ENCODE measurements at places on chromosomes 2 and 18.

DNA sequence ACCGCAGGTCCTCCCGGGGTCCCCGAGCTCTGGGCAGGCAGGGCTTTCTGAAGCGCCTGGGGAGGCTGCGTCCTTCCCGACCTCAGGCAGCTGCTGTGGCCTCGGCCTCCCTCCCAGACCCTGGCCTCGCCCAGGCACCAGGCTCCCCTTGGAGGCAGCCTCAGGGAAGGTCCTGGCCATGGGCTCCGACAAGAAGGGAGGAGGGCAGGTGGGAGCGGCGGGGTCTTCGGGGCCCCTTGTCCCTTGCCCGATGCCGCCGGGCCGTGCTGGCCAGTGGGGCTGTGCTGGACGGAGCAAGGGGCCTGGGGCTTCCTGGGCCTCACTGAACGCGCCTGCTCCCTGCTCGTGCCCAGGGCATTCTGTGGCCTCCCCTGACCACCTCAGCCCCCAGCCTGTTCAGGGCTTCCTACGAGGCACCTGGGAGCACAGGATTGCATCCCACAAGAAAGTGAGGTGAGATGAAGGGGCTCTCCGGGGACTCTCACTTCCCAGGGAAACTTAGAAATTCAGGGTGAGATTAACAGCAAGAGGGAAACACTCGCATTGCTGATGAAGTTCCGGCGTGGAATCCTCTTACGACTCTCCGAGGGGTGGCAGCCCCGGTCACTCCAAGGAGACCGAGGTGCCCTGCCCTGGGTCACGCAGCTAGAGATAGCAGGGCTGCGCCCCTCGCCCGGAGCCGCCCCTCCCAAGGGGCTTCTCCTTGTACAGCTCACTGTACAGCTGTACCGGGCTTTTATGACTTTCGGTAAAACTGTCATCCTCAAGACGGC, 778 bp downstream of the MFSD2B start:
- no peak for DNase-seq

DNA sequence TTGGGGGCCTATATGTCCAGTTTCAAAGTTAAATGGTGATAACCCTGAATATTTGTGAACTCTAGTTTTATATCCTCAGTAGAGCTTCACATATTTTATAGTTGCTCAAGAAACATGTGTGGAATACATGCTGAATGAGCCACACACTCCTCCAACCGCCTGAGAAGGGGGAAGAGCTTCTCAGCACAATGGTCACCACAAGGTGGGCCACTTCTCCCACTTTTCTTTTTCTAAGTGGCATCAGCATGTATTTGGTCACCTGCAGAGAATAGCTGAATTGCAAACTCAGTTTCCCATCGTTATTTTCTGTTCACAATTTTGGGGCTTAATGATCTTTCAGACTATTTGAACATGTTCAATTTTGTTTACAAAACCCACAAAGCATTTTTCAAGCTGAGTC, 340.5 kb downstream of the PARD3B start:
- no peak for DNase-seq

GRCh38 chr2:67600946-67601345, 203.8 kb downstream of the ETAA1 start:
- no peak for DNase-seq

DNA sequence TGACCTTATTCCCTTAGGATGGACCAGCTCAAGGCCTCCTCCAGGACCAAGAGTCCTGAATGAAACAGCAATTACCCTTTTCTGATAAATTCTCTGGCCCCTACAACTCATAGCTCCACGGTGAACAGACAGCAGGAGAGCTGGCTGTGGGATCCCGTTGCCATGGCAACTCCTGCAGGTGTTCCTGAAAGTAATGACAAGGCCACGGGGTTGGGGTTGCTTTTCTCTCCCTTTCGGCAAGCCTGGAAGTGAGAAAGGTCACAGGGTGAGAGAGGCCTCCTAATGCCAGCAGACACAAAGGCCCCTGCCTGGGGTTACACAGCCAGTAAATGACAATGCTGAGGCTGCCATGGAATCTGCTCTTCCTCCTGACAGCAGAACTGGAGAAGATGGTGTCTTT, 403.0 kb downstream of the NBAS start:
- no peak for DNase-seq

GRCh38 chr2:5691985-5692529, at the start of gene SOX11:
SOX11 (plus strand) TSS chr2:5692384; CDS start chr2:5692722, 338 bp downstream.
- no peak for DNase-seq

GRCh38 chr2:136019825-136020224, 34.4 kb upstream of the DARS1 start:
- no peak for DNase-seq

GRCh38 chr2:148828941-148829340, 46.1 kb upstream of the KIF5C start:
- DNase-seq = no peak

DNA sequence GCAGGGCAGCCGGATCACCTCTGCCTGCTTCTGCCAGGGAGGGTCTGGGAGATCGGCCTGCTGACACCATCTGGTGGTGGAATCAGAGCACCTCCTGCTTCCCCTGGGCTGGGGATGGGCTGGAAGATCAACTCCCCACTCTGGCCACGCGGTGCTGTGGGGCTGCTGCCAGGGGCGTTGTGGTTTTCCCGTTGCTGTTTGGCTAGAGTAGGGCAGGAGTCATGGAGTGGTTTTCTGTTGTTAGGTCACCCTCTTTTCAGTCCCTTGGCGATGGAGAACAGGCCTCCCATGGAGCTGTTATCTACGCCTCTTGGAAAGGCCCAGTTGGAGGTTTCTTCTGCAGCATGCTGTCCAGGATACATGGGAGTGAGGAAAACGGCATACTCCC, 15.2 kb downstream of the BCL2L11 start:
- no peak for DNase-seq

- DNase-seq = no peak
Measured at GRCh38 chr2:164473021-164473420, 148.3 kb downstream of the GRB14 start.

GRCh38 chr18:5297597-5297996, 2.1 kb upstream of the ZBTB14 start:
- no peak for DNase-seq

DNA sequence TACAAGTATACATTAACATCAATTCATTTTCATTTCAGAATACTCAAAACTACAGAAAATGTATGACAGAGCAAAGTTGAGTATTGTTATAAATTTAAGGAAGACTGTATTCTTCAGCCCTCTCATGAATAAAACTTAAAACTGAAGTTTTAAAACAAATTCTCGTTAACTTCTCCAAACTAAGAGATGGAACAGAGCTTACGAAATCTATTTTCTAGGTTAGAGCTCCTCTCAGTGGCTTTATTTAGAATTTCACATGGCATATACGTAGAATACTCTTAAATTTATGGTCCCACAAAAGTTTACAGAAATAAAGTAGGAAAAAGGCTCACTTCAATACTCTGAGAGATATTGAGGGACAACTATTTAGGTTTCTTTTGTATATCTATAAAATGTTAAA, 612.1 kb downstream of the KCNJ3 start:
- DNase-seq = no peak

DNA sequence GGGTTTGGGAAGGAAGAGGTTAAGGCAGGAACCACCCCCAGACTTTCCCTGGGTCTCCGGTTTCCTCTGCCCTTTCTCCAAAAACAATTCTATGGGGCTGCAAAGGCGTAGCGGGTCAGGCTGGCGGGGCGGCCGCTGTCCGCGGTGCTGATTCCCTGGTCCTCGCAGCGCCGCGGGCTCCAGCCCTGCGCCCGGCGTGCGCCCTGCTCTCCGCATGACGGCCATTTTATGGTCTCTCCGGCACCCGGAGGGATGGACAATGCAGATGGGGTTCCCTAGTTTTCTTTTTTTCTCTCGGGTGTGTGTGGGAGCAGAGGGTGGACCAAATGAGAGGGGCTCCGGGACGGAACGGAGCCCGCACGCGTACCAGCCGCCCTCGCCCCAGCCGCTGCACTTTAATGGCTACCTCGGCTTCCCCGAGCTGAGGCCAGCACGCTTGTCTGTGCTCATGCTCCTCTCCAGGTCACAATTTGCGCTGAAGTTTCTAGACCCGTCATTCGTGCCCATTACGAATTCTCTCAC, 1.6 kb downstream of the ST8SIA3 start:
- DNase-seq = no peak

GRCh38 chr18:2326999-2327398, 244.3 kb downstream of the METTL4 start:
- no peak for DNase-seq

- no peak for DNase-seq
Measured at GRCh38 chr2:54259413-54260240, 3.6 kb upstream of the TSPYL6 start.

- DNase-seq = no peak
Measured at GRCh38 chr2:119241205-119241532, 17.5 kb downstream of the STEAP3 start.

DNA sequence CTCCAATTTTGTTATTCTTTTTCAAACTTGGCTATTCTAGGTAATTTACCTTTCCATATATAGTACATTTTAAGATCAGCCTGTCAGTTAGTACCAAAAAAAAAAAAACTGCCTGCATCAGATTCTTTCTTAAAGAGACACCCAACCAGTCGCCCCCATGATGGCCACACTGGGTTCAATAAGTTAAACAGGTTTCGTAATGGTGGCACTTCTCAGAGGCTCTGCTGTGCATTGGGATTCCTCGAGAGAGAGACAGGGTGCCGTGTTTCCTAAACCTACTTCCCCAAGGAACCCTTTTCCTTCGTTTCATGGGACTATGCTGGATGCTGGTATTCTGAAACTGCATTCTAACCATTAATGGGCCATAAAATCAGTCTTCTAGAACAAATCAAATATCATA, 37.4 kb downstream of the MYO7B start:
- DNase-seq = no peak

DNA sequence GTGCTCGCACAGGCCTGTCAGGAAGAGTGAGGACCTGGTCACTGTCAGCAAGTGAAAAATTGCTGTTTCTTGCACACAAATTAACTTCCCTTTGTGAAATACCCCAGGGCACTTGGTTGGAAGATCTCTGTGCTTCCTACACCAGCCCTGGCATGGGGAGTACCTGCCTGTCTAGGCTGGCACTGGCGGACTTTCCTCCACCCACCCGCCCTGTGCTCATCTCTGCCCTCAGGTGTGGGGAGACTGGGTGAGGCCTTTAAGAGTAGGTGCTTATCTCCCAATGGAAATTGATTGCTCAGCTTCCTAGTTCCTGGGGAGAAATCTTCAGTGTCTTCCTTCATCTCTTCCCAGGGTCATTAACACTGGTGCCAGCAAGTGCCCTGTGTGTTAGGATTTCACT, 42.1 kb downstream of the IMPA2 start:
- no peak for DNase-seq

GRCh38 chr2:195498176-195498575, 158.8 kb upstream of the SLC39A10 start:
- DNase-seq = peak; percentile 49

GRCh38 chr2:72561621-72562318, 264.1 kb downstream of the EXOC6B start:
- DNase-seq = no peak

- no peak for DNase-seq
Measured at GRCh38 chr2:156445296-156446220, 9.4 kb downstream of the GPD2 start.

GRCh38 chr2:50783111-50783510, 248.8 kb downstream of the NRXN1 start:
- DNase-seq = no peak

GRCh38 chr2:207296265-207296948, 130.7 kb upstream of the KLF7 start:
- DNase-seq = no peak
